ENCODE measurements at places on chromosomes 16 and 17.
A peak's percentile ranks its signal among the peaks of the same experiment; 100 is the strongest.

GRCh38 chr17:6943406-6943805 lies 52.4 kb upstream of the ALOX12 start:
- no peak for DNase-seq

GRCh38 chr17:60361889-60362288 lies 30.0 kb downstream of the USP32 start:
- no peak for DNase-seq

- DNase-seq = no peak
These were observed at the start of gene CORO6 for GRCh38 chr17:29622337-29623282. Gene CORO6 (minus strand): TSS chr17:29622912. CDS start chr17:29621421, 1,491 bp downstream.

DNA sequence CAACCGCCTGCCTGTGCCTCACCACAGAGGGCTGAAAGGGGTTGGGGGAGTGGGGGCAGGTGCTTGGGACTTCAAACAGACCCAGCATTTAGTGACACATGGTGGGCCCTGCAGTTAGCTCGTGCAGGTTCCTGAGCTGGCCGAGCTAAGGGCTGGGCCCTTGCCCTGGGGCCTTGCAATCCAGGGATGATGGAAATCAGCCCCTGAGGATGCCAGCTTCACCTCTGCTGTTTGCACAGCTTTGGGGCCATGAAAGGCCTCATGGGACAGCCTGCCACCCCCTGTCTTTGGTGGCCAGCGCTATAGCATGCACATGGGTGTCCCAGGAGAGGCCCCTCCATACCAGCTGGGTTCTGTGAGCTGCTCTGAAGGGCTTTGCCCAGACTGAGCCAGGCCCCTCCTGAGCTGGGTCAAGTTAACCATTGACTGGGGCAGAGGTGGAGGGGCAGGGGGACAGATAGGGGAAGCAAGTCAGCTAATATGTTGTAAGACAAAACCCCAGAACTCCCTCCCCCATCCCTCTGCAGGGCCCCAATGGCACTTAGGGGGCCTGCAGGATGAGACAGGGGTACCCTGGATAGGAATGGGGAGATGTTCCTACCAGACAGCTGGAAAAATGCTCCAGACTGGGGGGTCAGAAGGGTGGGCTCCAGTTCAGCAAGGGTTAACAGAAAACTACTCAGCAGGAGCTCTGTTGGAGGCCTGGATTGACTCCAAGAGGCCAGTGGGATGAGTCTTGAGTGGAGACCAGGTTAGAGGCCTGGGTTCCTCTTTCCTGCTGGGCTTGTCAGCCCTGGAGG lies 692 bp downstream of the PRR15L start:
- DNase-seq = no peak

GRCh38 chr17:66398059-66398458 lies 95.6 kb downstream of the PRKCA start:
- DNase-seq = no peak

DNA sequence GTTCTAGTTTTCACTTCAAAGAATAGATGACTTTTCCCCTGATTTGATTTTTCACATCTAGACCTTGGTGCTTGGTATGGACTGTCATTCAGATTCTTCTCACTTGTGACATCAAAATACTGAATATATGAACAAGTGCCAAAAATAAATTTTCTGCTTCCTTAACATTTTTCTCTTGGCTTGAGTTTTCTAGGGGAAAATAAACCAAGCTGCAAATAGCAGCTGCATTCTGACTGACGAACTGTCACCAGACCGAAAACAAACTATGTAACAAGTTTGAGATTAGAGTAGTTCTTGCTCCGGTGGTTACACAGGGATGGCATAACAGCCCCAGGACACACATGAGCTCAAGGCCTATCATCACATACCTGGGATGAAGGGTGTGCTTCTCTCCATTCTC lies 345.7 kb downstream of the CNTNAP4 start:
- DNase-seq = no peak

GRCh38 chr16:474420-475122 lies 49.1 kb downstream of the RAB11FIP3 start:
- DNase-seq = no peak

- DNase-seq = no peak
These were observed 9.1 kb downstream of the ASIC2 start for GRCh38 chr17:33284022-33284421.

- no peak for DNase-seq
These were observed 29.1 kb downstream of the HS3ST3A1 start for GRCh38 chr17:13572581-13572980.

DNA sequence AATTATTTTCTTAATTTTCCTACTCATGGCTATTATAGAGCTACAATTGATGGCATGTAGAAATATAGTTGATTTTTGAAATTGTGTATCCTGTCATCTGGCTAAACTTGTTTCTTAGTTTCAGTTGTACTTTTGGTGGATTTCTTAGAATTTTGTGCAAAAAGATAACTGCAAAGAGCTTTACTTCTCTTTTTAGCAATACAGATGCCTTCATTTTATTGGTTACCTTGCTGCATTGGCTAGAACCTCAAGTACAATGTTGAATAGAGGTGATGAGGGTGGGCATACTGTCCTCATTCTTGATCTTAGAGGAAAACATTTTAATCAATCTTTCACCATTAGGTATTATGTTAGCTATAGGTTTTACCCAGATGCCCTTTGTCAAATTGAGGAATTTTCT lies 67.9 kb downstream of the METRNL start:
- no peak for DNase-seq

DNA sequence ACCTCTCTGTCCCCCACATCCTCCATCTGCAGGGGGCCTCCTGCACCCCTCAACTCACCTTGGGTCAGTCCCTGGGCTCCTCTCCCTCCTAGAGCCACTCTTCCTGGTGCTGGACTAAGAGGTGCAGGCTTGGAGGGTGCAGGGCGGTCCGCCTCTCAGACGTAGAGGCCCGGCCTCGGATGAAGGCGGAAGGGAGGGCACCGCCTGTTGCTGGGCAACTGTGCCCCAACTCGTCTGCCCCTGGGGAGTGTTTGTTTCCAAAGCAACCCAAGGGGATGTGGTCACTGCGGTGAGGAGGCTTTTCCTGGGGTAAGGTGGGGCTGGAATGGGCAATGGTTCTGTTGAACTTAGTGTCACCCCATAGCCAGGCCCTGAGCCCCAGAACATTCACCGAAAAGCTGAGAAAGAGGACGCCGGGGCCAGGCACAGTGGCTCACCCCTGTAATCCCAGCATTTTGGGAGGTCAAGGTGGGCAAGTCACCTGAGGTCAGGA lies at the start of gene C16orf54:
TSS of gene C16orf54 (minus strand) at position 138 of the 493 bp plus-strand sequence. CDS start 1,039 bp downstream, outside the sequence.
- DNase-seq = peak; percentile 29

DNA sequence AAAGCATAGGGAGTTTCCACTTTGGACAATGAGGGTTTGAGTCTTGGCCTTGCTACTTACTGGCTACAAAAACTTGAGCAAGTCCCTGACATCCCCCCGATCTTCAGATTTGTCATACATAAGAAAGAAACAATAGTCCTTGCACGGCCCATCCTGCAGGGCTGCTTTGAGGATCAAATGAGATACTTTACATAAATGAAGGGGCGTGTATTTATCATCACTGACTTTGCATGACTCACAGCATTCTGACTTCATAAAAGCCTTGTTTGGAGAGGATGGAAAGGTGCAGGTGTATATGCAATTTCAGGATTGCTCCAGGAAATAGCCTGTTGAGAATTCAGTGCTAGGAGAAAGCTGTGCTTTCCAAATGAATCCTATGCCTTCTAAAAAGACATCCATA lies 465.0 kb upstream of the MAF start:
- DNase-seq = no peak

- DNase-seq = no peak
These were observed 72.6 kb downstream of the NLK start for GRCh38 chr17:28115046-28115445.

DNA sequence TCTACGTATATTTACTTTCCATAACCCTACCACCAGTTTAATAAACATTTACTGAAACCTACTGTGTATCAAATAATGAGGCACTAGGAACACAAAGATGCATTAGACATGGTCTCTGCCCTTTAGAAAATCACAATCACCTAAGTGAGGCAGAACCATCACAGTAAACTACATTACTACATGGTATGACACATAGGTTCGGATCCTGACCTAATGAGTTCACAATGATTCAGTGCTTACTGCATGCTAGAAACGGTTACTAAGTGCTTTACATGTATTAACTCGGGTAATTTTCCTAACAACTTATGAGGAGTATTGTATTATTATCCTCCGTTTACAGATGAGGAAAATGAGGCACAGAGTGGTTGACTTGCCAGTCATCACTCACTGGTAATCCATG lies 5.2 kb upstream of the SYNRG start:
- DNase-seq = no peak

- DNase-seq = no peak
These were observed 220.3 kb downstream of the MAP2K6 start for GRCh38 chr17:69634844-69635243.

GRCh38 chr17:17758941-17759563 lies 77.7 kb downstream of the SREBF1 start:
- no peak for DNase-seq

DNA sequence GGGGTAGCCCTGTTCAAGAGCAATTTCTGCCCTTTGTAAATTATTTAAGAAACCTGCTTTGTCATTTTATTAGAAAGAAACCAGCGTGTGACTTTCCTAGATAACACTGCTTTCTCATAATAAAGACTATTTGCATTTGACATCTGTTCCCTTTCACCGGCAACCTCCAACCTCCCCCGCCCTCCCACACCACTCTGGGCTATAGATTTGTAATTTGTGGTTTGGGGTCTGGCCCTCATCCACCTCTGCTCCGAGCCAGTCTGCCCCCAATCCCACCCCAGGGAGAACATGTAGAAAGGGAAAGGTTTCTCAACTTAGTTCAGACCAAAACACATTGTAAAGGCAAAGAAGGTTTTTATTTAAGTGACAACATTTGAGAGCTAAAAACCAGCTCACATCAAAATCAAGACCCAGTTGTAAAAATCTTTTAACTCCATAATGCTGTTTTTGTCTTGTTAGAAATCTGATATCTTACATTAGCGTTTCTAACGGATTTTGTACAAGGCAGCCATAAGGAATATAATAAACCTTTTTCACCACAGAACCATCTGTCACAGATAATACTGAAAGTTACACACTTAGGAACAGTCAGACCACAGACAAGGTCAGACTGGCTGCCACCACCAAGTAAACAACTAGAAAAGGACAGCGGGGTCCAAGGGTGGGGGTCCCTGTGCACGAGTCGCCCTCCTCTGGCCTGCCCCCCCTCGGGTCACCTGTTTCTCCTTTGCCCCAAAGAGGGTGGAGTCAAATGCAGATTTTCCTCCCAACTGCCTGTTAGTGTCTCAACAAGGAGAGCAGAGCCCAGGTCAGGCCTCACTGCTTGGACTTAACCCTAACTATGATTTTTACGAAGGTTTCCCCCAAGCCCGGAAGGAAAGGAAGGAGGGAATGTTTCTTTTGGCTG lies 6.9 kb downstream of the PIMREG start:
- no peak for DNase-seq

DNA sequence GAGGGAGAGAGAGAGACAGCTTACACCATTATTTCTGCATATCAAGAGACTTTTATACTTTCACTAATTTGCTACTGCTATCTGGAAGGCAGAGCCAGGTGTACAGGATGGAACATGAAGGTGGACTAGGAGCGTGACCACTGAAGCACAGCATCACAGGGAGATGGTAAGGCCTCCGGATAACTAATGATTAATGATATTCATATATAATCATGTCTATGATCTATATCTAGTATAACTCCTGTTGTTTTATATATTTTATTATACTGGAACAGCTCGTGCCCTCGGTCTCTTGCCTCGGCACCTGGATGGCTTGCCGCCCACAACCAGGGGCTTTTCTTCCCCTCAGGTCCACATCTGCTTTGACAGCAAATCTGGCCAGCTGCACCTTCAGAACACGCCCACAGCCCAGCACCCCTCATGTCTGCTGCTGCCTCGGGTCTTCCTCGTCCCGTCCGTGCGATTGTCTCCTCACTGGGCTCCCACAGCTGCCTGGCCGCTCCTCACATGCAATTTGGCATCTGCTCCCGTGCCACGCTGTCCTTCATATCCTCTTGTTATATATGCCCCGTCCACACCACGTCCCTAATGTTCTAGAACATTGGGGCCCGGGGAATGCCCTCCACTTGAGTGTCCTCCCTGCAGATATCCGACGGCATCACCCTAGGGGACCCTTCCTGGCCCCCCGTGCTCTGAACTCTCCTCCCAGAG lies 10.2 kb upstream of the DEF8 start:
- DNase-seq = no peak

DNA sequence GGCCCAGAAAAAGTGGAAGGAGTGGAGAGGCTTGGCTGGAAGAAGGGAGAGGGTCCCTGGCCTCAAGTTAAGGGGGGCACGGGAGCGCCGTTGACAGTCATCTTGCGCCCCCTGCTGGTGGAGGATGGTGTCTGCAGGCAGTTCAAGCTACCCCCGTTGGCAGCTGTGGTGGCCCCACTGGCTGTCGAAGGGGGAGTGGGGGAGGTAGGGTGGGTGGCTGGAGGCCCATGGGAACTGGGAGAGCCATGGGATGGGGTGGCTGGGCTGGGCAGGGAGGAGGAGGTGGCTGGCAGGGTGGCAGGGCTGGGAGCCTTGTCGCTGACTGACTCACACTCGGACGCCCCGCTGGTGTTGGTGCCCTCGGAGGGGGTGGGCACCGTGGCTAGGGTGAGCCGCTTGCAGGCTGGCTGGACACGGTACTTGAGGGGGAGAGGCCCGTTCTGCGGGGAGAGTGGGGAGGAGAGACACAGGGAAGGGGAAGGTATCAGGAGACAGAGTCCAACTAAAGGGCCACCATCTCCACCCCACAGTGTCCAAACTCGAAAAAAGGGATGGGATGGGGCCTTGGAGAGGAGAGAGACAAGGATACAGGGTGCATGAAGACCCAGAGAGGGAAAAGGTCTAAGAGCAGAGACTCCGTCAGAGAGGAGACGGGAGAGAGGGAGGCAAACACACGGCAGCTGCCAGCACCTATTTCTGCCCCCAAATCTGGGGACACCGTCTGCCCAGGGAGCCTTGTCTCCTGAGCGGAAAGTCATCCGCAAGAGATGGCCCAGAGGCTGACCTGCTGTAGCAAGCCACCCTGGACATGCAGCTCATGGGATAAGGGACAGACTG lies 5.2 kb downstream of the CISD3 start:
- DNase-seq = peak; percentile 69

DNA sequence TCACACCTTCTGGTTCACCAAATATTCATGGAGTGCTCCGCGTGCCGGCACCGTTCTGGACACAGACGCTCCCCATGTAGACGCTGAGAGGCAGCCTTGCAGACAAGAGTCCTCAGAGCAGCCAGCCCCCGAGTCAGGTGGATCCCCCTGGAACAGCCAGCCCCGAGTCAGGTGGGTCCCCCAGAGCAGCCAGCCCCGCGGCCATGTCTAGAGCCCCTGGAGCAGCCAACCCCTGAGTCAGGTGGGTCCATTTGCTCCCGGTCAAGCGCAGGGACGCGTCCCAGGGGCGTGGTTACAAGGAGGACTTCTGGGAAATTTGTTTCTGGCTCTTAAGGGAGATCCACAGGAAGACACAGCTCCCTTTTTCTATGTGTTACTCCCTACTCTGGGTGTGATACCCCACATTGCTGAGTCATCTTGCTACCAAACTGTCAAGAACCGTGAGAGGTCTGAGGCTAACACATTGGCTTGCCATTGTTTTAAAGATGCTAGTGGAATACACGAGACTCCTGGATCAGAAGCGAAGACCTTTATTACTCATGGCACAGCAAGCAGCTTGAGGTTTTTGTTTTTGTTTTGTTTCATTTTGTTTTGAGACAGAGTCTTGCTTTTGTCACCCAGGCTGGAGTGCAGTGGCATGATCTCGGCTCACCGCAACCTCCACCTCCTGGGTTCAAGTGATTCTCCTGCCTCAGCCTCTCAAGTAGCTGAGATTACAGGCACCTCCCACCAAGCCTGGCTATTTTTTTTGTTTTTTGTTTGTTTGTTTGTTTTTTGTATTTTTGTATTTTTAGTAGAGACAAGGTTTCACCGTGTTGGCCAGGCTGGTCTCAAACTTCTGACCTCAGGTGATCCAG lies 43.3 kb upstream of the CBFA2T3 start:
- no peak for DNase-seq

- DNase-seq = no peak
These were observed 412.0 kb downstream of the HAPSTR1 start for GRCh38 chr16:9503251-9503984.
